Activated naive CD8-positive, alpha-beta T cell treated with anti-CD3 and anti-CD28 coated beads, Interleukin-2, amount 50 U/mL, for 24 hours (primary cell): ENCODE measurements at places on chromosomes 5 and 9.

GRCh38 chr9:89929315-89929672 is 324.5 kb downstream of the GADD45G start:
- no peak for DNase-seq

DNA sequence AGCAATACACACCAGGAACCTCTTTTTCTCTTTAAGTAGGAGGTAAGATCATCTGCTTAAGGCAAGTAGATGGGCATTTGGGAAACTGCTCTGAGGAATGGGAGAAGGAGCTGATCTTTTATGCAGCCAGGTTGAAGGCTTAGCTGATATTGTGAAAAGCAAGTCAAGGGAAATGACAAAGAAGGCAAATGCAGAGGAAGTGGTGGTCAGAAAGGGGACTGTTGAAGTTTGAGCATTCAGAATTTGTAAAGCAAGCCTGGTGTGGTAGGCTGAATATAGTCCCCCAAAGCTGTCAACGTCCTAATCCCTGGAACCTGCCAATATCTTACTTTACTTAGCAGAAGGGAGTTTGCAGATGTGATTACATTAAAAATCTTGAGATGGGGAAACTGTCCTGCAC is 128.9 kb downstream of the ADAMTS12 start:
- DNase-seq, result no peak

DNA sequence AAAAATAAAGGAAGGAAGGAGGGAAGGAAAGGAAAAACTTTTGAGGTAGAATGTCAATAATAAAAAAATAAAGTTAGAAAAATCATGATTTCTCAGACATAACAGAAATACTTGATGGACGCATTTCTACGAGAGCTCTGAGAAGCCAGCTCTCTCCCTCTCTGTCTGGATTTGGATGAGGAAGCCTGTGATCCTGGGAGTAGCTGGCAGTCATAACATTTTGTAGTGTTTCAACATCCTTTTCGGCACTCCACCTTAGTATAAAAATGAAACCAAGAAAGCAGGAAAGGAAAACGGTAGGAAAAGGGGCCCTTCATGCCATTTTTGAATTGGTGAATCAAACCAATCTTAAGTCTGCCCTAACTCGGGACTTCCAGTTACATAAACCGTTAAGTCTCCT is 321.3 kb downstream of the EPB41L4A start:
- no peak for DNase-seq

DNA sequence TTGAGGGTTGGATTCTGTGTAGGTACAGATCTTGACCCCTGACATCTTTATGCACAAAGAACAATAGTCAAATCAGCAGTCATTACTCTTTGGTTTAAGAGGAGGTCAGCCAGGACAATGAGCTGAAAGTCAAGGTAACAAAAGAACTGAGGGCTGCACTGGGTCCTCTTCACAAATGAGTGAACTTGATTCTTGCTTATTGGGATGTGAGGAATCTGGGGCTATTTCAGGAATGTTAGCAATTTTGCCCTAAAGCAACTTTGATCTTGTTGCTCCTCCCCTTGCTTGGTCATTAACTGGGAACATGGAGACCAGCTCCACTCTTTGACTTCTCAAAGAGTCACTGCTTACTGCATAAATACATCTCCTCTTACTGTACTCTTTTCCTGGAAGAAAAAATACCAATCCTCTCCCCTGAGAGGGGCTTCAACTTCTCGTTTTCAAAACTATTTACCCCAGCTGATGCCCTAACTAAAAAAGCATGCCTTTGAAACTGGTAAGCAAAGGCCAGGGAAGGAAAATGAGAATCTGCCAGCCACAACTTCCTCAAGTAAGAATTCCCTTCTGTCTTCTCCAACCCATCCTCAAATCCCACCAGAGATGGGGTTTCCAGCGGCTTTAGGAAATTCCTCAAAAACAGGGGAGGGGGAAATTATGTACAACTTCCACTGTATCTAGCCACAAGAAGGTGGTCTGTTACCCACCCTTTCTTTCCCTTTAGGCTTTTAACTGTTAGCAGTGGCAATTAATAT is 368.3 kb downstream of the ENC1 start:
- DNase-seq, result no peak
